NCI-H1092 treated with DMSO at 0.1 percent for 48 hours (cell line): ENCODE measurements at places on chromosomes 6 and 20.

GRCh38 chr6:169251371-169251802 is 2.3 kb downstream of the THBS2 start:
- DNase-seq = no peak

- no peak for DNase-seq
Observed at GRCh38 chr6:12473494-12473893, 183.3 kb downstream of the EDN1 start.

DNA sequence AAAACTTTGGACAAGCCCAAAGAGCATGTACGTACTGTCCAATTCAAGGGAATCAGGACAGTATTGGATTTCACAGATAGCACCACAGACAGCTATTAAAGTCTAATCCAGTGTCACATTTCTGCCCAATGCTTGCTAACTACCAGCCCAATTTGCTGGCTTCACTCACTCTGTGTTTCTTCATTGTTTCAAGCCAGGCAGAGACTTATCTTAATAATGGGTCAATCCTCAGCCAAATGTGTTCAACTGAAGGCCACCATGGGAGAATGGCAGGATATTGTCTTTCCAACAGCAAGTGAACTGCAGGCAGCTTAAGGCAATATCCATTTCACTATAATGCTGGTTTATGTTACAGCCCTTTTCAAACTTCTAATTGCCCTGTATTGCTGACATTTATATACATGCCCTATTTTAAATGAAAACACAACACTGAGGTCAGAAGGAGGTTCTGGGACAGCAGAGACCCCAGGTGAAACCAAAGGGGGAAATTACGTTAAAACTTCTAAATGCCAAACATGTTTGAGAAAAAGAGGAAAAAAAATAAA is 142.1 kb upstream of the RSPO3 start:
- DNase-seq = no peak

GRCh38 chr20:25750220-25750764 is 53.6 kb upstream of the ZNF337 start:
- DNase-seq = no peak

DNA sequence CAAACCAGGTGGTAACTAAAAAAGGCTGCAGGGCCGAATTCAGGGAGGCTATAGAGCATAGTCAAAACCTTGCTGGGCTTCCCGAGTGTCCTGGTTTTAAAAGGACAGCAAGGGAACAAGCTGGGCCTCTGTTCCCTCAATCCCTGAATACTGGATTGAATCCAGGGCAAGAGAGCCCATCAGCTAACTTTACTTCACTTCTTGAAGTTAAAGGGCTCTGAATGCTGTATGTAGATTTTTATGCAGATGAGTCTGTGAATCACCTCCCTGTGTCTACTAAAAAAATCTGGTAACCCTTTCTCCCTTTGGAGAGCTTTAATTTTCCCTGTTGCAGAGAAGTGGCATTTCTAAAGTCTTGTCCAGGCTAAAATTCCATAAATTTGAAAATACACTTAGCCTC is 29.5 kb downstream of the LYRM4 start:
- DNase-seq = no peak

DNA sequence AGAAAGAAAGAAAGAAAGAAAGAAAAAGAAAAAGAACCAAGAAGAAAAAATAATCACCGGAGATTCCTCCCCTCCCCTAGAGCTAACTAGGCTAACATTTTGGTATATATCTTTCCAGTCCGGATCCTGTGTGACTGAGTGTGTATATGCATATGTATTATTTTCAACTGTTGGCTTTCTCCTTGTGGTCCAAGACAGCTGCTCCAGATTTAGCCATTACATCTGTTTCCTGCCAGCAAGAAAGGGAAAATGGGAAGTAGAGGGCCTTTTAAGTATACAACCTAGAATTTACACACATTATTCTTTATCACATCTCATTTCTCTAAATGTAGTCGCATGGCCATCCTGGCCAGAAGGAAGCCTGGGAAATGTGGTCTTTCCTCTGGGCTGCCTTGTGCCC is 15.2 kb downstream of the SLC52A3 start:
- no peak for DNase-seq

DNA sequence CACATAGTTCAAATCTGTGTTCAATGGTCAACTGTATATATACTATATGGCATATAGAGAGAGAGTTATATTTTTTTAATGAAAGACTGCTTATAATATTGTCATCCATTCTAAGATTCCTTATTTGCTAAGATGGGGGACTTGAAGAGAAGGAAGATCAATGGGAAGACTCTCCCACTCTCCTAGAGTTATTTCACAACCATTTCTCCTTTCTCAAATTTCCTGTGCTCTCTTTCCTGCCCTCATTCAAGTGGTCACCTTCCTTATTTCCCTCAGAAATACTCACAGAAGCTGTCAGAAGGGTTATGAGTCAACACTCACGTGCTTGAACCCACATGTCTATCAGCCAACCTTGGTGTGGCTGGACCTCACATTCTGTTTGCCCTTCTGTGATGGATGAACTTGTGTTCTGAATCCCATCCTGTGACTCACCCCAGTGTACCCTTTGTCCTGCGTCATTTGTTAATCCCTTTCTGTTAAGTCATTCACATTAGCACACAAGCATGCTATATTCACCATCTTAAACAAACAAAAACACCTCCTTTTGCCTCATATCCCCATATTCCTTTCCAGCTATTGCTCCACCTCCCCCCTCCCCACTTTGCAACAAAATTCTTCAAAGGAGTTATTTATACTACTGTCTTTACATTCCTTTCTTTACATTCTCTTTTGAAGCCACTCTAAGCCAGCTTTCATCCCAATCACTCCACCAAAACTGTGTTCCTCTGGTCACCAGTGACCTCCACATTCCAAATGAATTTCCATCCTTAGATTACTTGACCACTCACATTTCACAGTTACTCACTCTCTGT is 279.3 kb upstream of the TCF21 start:
- no peak for DNase-seq

- DNase-seq = no peak
Observed at GRCh38 chr6:1759870-1760269, 150.2 kb downstream of the FOXC1 start.

DNA sequence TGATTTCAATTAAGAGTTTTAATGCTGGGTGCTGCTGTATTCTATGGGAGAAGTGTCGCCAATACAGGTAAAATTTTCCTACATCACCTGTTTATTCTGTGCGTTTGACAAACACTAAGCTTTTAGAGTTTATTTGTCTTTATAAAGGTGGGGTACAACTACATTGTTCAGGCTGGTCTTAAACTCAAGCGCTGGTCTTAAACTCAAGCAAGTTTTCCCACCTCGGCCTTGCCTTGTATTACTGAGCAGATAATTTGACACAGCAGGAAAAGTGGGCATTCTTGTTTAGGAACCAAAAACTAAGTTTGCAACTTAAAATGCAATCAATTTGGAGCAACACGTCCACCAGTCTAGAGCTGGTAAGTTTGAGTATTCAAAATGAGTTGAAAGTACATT is 112.9 kb upstream of the BTN3A2 start:
- DNase-seq = no peak

DNA sequence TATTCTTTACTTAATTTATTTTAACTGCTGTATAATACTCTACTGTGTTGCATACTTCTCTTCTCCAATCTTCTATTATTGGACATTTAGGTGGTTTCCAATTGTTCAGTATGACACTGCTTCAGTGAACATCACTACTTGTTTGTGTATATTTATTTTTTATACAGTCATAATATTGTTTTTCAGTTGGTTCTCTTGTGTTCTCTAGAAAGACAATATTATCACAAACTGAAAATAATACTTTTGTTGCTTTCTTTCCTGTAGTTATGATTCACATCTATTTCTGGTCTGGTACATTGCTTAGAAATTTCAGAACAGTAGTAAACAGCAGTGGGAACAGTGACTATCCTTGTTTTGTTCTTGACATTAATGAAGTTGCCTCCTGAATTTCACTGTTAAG is 62.8 kb upstream of the GTSF1L start:
- no peak for DNase-seq

DNA sequence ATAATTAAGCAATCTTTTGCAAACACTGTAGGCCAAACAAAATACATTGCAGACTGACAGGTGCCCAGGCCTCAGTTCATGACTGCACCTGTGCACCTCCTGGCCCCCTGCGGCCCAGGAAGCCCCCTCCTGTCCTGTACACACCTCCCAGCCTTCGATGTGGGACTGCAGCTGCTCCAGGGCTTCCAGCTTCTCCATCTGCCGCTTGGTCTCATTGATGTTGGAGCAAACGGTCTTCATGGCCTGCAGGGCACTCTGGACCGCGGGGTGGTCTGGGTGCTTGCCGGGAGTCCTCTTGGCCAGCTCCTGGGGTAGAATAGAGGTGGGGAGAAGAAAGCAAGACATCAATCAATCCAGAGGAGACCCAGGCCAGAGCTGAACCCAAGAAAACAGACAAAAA is 119.7 kb downstream of the PREX1 start:
- no peak for DNase-seq

DNA sequence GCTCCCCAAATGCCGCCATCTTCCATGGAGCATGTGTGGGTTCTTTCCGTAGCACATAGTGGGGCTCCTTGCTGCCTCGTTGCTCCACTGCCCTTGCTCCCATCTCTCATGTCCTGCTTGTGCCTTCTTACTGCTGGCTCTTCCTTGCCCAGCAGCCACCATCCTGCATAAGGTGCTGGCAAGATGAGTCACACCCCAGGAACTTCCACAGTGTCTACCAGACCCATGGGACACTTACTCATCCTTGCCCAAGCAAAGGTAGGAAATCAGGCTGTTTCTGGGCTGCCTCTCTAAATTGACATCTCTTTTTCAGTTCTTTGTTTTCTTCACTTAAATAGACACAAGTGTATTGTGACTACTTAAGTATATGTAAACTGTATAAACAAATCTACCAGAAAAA is 39.4 kb upstream of the RGS17 start:
- no peak for DNase-seq
